Astrocyte (in vitro differentiated cells and primary cell): ENCODE measurements at places on chromosomes 6 and 20.

DNA sequence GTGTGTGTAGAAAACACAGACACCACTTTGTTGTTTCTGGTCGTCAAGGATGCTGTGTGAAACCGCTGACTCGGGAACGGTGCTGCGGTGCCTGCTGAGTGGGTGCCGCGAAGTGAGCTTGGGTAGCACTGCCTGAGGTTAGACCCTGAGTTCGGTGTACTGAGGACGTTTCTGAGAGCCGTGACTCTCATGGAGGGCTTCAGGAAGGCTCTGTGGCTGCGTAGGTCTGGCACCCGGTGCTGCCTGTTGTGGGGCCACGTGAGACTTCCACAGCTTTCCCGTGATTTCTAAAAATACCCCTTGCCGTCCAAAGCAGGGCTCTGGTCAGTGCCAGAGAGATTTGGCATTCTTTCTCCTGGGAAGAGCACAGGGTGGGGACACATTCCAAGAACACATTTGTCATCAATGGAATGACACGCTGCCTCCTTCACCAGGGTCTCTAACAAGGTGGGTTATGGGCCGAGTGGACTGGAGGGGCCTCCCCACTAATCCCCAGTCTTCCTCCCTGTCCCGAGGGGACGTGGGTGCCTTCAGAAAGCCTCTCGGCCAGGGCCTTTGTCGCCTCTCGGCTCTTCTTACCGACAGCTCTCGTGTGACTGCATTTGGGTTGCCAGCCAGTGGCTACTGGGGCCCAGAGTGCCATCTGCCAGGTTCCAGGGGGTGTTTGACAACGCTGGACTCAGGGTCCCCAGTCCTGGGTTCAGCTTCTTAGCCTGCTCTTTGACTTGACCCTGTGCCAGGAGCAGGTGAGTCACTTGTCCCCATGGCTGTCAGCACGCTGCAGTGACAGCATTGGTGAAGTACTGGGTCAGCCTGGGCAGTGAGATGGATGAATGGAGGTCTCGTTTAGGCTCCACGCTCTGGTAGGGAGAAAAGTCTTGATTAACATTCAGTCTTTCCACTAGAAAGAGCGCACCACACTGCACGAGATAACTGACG, 62.2 kb downstream of the SYNJ2 start:
- peaks cover 70% of the 10 kb centered on the region for H3K4me1 ChIP-seq
- peaks cover 42% of the 10 kb centered on the region for H3K36me3 ChIP-seq
- peak overlapping the region; percentile 99 for H3K27ac ChIP-seq
- H3K4me3 ChIP-seq, result no peak overlapping the region

GRCh38 chr6:104603108-104603745, 256.5 kb downstream of the HACE1 start:
- H3K27me3 ChIP-seq, result no peaks in the 10 kb centered on the region
- no peaks in the 10 kb centered on the region for H3K36me3 ChIP-seq
- no peaks in the 10 kb centered on the region for H3K4me1 ChIP-seq
- no peak overlapping the region for H3K27ac ChIP-seq

DNA sequence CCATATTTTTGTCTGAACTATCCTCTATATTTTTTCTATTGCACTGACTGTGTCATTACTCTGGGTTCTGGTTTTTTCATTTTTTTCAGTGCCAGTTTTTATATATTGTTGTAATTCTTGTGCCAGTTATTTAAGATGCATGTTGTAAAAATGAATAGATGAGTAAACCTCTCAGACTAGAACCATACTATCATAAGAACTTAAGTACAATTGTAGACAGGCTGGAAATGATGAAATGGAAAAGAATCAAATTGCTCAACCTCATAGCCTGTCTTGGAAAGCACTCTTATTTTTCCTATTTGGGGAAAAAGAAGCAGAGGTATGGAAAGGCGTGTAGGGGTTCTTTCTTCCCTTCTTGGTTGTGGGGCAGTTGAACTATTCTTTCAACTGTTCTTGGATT, 30.2 kb downstream of the PANK2 start:
- peaks cover 54% of the 10 kb centered on the region for H3K36me3 ChIP-seq
- H3K4me1 ChIP-seq, result peaks cover 10% of the 10 kb centered on the region
- no peak overlapping the region for H3K27ac ChIP-seq
- no peaks in the 10 kb centered on the region for H3K27me3 ChIP-seq
- H3K4me3 ChIP-seq, result no peak overlapping the region

- DNase-seq, result peak; percentile 40
- H3K27me3 ChIP-seq, result no peaks in the 10 kb centered on the region
- H3K27ac ChIP-seq, result peak overlapping the region; percentile 90
- H3K4me1 ChIP-seq, result peaks cover 13% of the 10 kb centered on the region
Measured at GRCh38 chr6:7108196-7108963, 619 bp downstream of the RREB1 start.

GRCh38 chr20:4101910-4102309, 86.6 kb upstream of the RNF24 start:
- no peak for DNase-seq
- H3K27ac ChIP-seq, result no peak overlapping the region
- H3K27me3 ChIP-seq, result no peaks in the 10 kb centered on the region
- H3K4me3 ChIP-seq, result no peak overlapping the region
- H3K36me3 ChIP-seq, result no peaks in the 10 kb centered on the region

- H3K36me3 ChIP-seq, result no peaks in the 10 kb centered on the region
- H3K4me1 ChIP-seq, result peaks cover 24% of the 10 kb centered on the region
- peak; percentile 50 for DNase-seq
- H3K27ac ChIP-seq, result peak overlapping the region; percentile 68
- no peaks in the 10 kb centered on the region for H3K27me3 ChIP-seq
Measured at GRCh38 chr20:9407805-9408421, 106.5 kb upstream of the LAMP5 start.

- no peak overlapping the region for H3K4me3 ChIP-seq
- no peaks in the 10 kb centered on the region for H3K27me3 ChIP-seq
- H3K36me3 ChIP-seq, result no peaks in the 10 kb centered on the region
- no peak for DNase-seq
Measured at GRCh38 chr20:42095221-42095620, 477.0 kb upstream of the CHD6 start.

DNA sequence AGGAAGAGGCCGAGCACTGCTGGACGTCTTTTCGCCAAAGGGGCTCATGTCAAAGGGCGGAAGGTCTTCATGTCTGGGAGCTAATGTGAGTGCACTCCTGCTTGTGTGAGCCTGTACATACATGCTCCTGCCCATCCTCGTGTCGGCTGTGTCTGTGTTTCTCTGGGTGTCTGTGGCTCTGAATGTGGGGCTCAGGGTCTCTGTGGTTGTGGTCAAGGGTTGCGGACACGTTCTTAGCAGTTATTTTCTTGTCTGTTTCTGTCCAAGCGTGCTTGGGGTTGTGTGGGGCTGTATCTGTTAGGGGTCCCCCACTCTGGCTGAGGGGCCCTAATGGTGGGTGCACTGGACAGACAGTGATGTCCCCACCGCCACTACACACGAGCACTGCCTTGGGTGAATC, 2.9 kb downstream of the AVP start:
- no peaks in the 10 kb centered on the region for H3K4me1 ChIP-seq
- H3K4me3 ChIP-seq, result no peak overlapping the region
- H3K27ac ChIP-seq, result no peak overlapping the region
- H3K36me3 ChIP-seq, result no peaks in the 10 kb centered on the region

DNA sequence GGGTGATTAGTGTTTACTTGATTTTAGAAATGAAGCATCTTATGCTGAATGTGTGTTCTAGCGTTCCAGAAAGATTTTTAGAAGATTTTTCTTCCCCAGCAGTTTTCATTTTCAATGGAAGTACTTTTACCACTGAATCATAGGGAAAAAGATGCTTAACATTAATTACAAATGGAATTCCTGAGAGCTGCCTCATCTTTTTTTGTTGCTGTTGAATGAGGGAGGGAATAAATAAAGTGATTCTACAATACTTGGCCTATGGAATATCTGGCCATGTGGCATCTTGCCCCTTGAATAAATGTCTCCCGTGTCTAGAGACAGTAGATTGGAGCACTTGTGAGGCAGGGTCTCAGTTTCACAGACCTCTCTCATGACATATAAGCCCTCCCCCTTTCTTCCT, 44.1 kb upstream of the SLC22A1 start:
- H3K4me3 ChIP-seq, result no peak overlapping the region
- H3K27ac ChIP-seq, result peak overlapping the region; percentile 9
- DNase-seq, result peak; percentile 38
- H3K36me3 ChIP-seq, result peaks cover 18% of the 10 kb centered on the region
- peaks cover 5% of the 10 kb centered on the region for H3K4me1 ChIP-seq
- H3K27me3 ChIP-seq, result no peaks in the 10 kb centered on the region
